GM19239 (cell line): ENCODE measurements at places on chromosomes 12 and 14.

- no peak for DNase-seq
These were observed 35.7 kb downstream of the HIGD1C start for GRCh38 chr12:50988051-50988450.

GRCh38 chr14:94761348-94761996 is 8.4 kb downstream of the GSC start:
- DNase-seq = no peak

DNA sequence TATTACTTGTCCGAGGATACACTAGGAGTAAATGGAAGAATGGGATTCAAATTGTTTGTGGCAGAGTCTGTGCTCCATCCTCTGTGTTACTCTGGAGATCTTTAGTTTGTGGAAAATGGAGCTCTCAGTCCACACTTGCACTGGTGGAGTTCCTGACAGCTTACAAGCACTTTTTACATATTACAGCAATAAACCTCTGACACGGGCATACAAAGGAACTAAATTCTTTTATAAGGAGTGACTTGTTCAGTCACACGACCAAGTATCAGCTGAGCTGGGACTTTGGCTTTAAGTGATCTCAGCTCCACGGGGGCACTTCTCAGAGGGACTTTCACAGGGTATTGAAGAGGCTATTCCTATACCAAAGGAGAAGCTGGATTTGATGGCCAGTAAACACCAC is 417.5 kb downstream of the LRIG3 start:
- DNase-seq = no peak

DNA sequence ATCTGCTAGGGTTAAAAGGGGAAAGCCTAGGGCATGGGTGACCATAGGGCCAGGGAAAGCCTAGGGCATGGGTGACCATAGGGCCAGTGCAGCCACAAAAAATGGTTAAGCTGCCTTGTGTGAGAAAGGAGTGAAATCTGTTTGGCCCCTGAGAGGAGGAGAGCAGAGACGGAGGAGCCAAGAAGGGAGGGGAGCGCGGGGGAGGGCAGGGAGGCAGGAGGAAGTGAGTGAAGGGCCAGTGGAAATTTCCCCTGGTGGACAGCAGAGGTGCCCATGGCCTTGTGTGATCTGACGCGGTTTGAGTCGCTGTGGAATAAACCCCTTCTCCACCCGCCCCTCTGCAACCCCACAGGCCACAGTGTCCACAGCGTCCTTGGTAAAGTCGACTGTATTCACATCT is 618 bp upstream of the AQP6 start:
- DNase-seq = no peak

- DNase-seq = no peak
These were observed 11.8 kb downstream of the HNRNPC start for GRCh38 chr14:21257394-21257909.

GRCh38 chr14:92955381-92955780 is 32.4 kb downstream of the CHGA start:
- no peak for DNase-seq
